ENCODE measurements at places on chromosomes 16 and 17.

- DNase-seq = no peak
Measured at GRCh38 chr17:65797809-65798208, 236.4 kb upstream of the AXIN2 start.

DNA sequence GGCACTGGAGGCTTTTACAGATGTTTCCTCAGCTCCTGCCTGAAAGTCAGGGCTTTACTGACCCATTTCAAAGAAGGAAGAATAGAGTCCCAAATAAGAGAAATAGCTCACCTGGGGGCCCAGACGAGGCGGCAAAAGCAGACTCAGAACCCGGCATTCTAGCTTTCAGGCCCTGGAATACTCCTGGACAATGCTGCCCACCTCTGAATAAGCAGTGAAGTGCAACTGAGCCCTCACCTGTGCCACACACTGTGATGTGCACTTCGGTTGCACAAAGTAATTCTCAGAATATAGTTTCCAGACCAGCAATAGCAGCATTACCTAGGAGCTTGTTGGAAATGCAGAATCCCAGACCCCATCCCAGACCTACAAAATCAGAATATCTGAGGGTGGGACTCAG, 54.6 kb downstream of the ZNF423 start:
- DNase-seq = no peak

GRCh38 chr16:85857406-85857805, 41.6 kb upstream of the IRF8 start:
- no peak for DNase-seq

GRCh38 chr16:4016005-4016352, 100.3 kb downstream of the ADCY9 start:
- DNase-seq = no peak

- no peak for DNase-seq
Measured at GRCh38 chr17:32763855-32764439, 113.0 kb downstream of the MYO1D start.

DNA sequence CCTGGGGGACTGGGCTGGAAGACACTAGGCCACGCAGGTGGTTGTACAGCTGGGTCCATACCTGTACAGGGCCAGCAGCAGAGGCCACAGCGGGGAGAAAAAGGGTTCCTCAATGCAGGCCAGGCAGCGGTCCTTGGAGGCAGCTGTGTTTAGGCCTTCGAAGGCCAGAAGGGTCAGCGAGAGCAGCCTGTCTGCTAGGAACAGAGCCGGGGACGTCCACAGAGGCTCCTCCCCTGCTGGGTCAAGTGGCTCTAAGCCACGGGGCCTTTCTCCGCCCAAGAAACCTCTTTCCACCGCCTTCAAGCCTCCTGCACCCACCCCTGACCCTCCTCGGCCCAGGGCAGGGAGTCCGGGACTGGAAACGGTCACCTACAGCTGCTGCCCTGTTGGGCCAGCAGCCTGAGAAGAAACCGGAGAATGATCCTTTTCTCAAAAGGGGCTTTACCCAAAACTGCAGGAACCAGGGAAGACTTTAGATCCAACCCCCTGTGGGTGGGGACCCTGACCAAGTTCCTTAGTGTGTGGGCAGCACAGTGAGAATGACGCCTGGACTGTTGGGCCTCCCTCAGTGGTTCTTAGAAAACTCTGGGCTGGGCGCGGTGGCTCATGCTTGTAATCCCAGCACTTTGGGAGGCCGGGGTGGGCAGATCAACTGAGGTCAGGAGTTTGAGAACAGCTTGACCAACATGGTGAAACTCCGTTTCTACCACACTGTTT, 8.4 kb upstream of the SPATA2L start:
- no peak for DNase-seq

DNA sequence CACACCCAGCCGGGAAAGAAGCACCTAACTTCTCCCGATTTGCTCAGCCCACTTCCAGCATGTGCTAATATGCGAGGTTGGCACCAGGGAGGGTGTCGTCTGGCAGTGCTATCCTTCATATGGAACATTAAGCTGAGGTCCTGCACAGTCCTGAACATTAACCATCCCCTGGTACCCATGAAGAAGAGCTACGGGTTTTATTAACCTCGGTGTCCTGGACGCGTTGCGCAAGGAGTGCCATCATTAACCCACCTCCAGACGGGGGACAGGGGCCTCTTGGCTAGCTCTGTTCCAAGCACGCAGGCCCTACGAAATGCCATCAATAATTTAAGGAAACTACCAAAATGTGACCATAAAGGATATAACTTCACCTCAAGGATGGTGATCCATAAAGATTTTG, 193.5 kb downstream of the MAF start:
- no peak for DNase-seq

- no peak for DNase-seq
Measured at GRCh38 chr16:86110726-86111125, 211.8 kb downstream of the IRF8 start.

DNA sequence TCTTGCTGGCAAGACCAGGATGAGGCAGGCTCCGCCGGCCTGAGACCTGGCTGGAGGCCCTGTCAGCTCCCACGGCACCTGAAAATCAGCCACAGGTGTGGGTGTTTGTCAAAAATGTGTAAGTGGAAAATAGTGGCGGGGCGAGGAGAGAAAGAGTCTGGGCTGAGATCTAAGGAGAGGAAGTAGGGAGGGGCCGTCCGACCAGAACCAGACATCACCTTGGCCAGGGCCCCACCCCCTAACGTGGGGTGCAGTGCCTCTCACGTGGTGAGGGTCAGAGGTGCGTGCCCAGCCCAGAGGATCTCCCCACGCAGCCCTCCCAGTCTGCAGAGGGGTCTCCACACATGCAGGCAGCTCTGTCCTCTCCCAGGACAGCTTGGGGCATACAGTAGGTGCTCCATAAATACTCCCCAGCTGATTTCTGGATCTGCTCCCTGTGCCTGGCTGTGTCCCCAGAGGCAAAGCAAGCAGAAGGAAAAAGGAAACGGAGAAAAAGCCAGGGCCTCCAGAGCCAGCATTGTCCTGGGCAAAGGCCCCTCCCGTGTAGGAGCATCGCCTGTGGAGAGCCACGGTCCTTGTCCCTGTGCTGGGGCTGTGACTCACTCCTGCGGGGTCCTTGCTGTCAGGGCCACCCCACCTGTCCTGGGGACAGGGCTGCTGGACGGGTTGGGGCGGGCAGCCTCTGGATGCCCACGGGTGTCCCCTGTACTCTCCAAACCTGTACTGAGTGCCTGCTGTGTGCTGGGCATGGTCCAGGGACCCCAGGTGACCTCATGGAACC, 16.7 kb downstream of the ZFPM1 start:
- DNase-seq = no peak

GRCh38 chr17:7982666-7983065, 19.7 kb upstream of the GUCY2D start:
- no peak for DNase-seq

DNA sequence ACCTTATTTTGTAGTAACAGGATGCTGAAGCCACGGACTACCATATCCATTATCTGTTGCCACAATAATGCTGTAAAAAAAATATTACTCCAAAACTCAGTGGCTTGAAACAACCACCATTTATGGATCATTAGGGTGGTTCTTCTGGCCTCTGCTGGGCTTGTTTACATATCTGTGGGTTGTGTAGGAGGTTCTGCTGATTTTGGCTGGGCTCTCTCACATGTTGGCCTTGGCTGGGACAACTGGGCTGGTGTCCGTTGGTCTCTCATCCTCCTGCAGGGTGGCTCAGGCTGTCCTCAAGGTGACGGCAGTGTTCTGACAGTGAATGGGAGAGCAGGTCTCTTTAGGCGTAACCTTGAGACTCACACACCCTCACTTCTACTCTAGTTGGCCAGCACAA, 76.0 kb downstream of the GPR139 start:
- DNase-seq = no peak

GRCh38 chr17:80783486-80783885, 208.2 kb upstream of the CHMP6 start:
- DNase-seq = no peak

DNA sequence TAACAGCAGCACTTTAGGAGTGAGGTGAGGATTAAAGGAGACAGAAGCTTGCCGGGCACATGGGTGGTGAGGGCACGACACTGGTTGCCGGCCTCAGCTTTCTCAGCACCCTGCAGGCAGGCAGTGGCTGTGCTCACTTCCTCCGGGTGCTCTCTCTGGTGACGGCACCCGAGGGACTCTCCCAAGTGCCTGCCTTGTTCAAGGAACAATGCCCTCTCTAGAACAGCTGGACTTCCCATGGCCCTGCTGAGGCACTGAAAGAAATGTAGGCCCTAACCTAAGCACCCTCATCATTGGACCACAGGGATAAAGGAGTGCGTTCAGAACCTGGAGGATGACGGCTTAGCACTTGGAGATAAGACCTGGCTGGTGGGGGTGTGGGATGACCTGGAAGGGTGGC, 72.7 kb downstream of the N4BP1 start:
- no peak for DNase-seq

DNA sequence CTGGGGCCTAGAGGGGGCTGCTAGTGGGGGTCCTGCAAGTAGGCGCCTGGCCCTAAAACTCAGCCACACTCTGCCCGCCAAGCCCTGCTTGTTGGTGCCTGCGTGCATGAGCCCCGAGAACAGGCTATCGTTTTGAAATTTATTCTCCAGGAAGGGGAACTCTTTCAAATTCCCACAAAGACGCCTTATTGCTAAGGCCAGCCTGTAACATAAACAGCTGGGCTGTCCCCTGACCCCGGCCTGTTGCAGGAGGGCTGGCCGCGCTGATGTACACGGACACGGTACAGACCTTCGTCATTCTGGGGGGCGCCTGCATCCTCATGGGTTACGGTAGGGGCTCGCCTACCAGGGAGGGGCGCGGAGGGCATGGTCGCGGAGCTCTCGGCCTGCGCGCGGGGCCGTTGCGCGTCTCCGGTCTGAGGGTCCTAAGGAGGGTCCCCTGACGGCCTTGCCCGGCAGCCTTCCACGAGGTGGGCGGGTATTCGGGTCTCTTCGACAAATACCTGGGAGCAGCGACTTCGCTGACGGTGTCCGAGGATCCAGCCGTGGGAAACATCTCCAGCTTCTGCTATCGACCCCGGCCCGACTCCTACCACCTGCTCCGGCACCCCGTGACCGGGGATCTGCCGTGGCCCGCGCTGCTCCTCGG, 4.3 kb downstream of the SLC5A2 start:
- no peak for DNase-seq

DNA sequence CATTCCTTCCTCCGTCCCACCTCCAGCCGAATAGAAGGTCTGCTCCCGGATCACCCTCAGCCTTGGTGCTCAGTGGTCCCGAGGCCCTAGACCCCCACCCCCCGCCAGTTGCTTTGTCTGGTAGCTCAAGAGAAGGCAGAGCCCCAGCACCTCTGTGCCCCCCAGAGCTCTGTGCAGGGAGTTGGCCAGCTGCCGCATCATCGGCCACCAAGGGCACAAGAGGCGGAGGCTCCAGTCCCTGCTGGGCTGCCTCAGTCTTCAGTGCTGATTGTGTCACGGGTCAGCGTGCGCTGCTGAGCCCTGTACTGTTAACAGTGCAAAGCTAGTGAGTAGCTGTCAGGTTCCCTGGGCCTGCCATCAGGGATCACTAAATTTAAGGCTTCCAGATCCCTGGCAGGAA, 22.2 kb upstream of the DRG2 start:
- DNase-seq = no peak

- no peak for DNase-seq
Measured at GRCh38 chr17:75334723-75335122, 45.5 kb upstream of the SLC25A19 start.

GRCh38 chr17:69702078-69702477, 287.6 kb downstream of the MAP2K6 start:
- no peak for DNase-seq

- DNase-seq = no peak
Measured at GRCh38 chr16:59574296-59574695, 840.2 kb upstream of the GOT2 start.

GRCh38 chr16:81018496-81018895, 11.5 kb downstream of the CENPN start:
- no peak for DNase-seq

- DNase-seq = no peak
Measured at GRCh38 chr16:9135797-9136196, 44.4 kb downstream of the HAPSTR1 start.

DNA sequence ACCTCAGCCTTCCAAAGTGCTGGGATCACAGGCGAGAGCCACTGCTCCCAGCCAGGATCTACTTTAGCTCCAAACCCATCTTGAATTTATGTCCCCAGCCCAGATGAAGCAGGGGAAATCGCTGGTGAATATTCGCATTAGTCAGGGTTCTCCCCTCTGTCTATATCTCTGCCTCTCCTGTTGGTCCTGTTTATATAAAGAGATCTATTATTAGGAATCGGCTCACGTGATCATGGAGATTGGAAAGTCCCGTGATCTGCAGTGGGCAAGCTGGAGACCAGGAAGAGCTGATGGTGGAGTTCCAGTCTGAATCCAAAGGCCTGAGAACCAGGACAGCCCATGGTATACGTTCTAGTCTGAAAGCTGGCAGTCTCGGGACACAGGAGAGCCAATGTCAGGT, 382.8 kb downstream of the SEC14L1 start:
- no peak for DNase-seq

DNA sequence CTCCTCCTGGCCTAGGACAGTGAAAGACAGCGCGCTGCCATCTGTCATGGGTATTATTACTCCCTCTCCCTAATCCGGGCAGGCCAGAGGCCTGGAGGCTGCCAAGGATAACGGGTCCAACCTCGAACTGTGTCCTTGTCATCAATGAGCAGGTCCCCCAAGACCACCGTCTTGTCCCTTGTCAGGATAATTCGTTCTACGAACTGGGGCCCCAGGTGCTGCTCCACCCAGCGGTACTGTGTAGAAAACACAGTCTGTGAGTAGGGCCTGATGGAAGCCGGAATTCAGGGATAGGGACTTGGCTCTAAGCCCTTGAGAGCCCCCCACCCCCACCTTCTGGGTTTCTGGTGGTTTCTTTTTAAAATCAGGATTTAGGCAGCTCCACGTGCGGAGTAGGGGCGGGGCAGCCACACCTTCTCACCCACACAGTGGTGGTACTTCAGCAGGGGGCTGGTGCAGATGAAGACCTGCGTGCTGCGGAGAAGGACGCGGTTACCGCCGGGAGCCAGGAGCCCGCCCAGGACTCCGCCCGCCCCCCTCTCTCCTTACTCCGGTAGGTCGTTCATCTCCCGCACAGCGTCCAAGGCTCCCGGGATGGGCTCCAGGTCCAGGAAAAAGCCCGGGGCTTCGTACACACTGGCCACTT, 787 bp downstream of the NT5C start:
- DNase-seq = peak; percentile 58

- no peak for DNase-seq
Measured at GRCh38 chr17:6936370-6937028, 59.4 kb upstream of the ALOX12 start.

DNA sequence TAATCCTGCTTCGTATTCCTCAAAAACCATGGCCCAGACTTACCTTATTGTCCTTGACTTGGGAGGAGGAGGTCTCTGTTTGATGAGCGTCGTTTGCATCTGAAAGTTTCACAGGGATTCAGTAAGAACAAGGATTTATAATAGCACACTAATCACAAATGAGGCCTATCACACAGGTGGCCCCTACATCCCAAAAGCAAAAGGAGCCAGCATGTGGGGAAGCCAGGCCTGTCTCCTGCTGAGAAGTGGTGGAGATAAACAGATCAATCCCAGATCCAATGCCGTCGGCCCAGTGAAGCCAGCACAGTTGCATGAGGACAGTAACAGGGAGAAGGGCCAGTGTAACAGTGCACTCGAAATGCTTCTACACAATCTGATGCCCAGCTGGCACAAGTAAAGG, 13.3 kb upstream of the EVPL start:
- DNase-seq = no peak

- no peak for DNase-seq
Measured at GRCh38 chr17:31202968-31203367, 94.1 kb downstream of the OMG start.

GRCh38 chr16:21224800-21225199, 8.7 kb upstream of the ANKS4B start:
- no peak for DNase-seq

- no peak for DNase-seq
Measured at GRCh38 chr17:79131701-79132100, 57.1 kb downstream of the ENGASE start.

- DNase-seq = peak; percentile 75
Measured at GRCh38 chr17:34171245-34171818, 83.8 kb upstream of the CCL2 start.

Measured in HL-60 (cell line).